ENCODE measurements at places on chromosomes 2 and 18.

DNA sequence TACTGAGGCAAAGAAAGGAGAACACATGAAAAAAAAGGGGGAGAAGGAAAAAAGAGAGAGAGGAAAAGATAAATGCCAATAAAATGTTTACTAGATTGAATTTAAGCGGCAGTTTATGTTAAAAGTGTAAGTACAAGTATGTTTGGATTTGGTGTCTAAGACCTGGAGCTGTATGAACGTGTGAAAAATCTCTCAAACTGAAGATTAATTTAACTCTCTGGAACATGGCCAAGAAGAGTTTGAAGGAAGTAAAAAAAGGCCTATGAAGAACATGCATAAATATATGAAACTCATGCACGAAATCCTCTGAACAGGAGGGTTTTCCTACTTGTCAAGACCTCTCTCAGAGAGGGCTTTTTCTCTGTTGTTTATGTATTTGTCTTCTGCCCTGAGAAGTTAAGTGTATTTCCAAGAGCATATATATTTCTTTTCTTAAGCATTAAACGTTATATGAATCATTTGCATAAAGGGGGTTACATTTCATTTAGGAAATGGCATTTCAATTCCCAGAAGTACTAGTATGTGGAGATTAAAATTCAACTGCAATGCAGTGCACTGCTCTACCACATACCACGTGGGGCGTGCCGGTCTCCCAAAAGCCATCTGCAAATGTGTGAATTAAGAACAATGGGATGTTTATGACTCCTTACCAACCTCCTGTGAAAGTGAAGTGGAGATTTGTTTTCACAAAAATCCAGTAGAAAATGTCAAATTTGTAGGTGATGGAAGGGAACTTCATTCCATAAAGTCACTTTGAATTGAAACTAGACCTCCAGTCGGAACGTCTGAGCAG, 281.1 kb upstream of the TRIB2 start:
- DNase-seq = no peak

DNA sequence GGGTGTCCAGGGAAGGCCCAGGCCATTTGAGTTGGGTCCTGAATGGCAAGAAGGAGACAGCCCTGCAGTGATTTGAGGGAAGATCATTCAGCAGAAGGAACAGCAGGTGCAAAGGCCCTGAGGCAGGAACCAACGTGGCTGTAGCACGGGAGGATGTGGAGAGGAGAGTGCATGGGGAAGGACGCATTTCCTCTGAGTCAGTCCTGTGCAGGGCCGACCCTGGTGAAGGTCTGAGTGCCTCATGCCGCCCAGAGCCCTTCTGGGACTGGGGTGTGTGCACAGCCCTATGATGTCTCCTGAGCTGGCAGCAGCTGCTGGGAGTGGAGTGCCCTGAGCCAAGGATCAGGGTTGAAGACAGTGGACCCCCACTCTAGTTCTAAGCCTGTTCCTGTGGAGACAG, 17.9 kb upstream of the ARHGEF4 start:
- no peak for DNase-seq

- no peak for DNase-seq
Measured at GRCh38 chr2:18959952-18960717, 370.8 kb upstream of the NT5C1B start.

GRCh38 chr18:43501099-43501498, 223.8 kb upstream of the SYT4 start:
- DNase-seq = no peak

- DNase-seq = no peak
Measured at GRCh38 chr2:221606424-221606823, 34.3 kb upstream of the EPHA4 start.

GRCh38 chr18:48376406-48376805, 32.8 kb downstream of the ZBTB7C start:
- DNase-seq = no peak

All from cortex of kidney (tissue), 1 donor.